ENCODE measurements at places on chromosomes 1 and 21.

DNA sequence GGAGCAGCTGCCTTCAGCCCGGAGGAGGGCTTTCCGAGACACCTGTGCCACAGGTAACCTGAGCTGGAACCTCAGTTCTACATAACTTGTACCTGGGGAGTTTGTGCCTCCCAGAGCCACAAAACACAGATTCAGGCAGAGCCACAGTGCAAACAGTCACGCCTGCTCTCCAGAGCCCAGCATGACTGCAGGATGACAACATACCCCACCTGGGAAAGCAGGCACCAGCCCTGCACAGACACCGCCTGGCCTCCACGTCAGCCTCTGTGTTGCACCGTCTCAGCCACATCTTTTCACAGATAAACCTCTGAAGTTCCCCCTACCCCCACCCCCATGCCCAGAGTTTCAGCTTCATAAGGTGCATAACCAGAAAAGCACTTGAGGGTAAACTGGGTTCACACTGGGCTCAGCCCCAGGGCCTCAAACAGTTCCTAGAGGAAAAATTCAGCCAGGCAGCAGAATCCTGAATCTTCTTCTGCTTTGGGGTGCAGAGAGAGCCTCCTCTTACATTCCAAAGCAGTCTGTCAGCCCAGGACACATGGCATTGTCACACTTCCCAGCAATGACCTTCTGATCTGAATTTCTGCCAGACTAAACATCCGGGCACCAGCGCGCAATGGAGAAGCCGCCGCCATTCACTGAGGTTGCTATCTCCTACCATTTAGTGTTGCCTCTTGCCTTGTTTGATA is 229.5 kb downstream of the TOMM20 start:
- DNase-seq: no peak

DNA sequence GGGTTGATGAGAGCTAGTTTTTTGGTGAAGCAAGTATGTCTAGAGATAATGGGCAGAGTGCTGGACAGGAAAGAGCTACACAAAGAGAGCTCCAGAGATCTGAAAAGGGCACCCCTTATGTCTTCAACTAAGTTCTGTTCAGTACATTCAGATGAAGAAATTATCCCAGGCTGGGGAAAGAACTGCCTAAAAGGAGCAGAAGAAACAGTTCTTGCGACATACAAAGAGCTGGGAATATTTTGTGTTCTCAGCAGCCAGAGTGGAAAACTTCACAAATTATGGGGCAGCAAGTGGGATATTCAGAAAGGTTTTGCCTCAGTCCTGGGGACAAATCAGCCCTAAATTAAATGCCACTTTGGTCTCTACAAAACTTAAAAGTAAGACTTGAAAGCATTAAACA is 17.4 kb upstream of the CCN1 start:
- DNase-seq: no peak

DNA sequence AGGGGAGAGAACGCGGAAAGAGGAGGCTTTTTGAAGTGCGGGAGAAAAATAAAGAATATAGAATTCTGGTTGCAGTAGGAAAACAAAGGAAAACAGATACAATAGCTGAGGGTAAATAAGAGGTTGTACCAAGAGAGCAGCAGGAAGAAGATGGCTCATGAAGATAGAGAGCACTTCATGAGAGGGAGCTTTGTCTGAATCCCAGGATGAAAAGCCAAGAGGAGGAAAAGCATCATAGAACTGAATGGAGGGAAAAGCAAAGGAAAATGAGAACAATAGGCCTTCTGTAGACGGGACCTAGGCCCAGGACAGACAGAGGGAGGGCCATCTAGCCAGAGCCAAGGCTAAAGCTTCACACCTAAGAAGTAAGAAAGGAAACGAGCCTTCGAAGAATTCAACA is 49.5 kb downstream of the ATP6V1G3 start:
- no peak for DNase-seq

GRCh38 chr1:210779269-210779668 is 354.7 kb downstream of the KCNH1 start:
- no peak for DNase-seq

- DNase-seq: no peak
Observed at GRCh38 chr1:78840453-78841271, 165.9 kb downstream of the ADGRL4 start.

DNA sequence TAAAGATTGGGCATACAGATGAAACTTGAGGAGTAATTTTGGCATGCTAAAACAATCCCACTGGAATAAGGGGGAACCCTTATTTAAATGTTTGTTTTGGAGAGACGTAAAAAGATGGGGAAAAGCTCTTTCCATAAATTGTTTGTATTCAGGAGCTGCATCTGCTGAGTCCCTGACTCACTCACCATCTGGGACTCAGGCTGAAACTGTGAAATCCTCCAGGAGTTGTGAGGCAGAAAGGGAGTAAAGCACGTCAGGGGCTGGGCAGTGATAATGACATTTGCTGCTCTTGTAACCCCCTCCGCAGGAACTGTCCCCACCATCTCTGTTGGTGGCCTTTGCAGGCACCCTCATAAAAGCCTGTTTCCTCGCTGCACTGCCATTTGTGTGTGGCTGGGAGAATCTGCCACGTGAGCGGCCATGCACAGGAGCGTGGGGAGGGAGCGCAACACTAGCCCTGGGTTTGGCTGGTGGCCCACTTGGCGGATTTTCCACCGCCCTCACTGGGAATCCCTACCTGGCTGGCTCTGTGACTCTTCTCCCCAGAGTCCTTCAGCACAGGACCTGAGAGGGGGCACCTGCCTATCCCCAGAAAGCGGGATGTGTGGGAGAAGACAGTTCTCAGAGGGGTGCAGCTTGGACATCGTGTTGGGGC is 45.3 kb downstream of the ZSCAN20 start:
- DNase-seq: no peak
